Fibroblast of villous mesenchyme (primary cell): ENCODE measurements at places on chromosomes 7 and 10. TPM values are rescaled to one million over a fixed set of nuclear protein-coding genes. Genes with fewer than 3 reads are reported as not detected.

TMEM196 gene
- total RNA-seq: not detected in 2 replicates

GIMAP6 gene
- not detected in 2 replicates for total RNA-seq

NKX2-3 gene
- total RNA-seq: not detected in 2 replicates

GPNMB gene
- total RNA-seq: 60.9 and 93.7 TPM in 2 replicates

CYP26C1 gene
- total RNA-seq: not detected in 2 replicates

CPA2 gene
- total RNA-seq: 0.32 TPM in 1 of 2 replicates, not detected in the other

ZNF107 gene
- 2.3 and 3.9 TPM in 2 replicates for total RNA-seq

NRAP gene
- under 0.01 TPM in 1 of 2 replicates, not detected in the other for total RNA-seq

MTPN gene
- 138 and 158 TPM in 2 replicates for total RNA-seq

FAM25A gene
- not detected in 2 replicates for total RNA-seq

UROS gene
- total RNA-seq: 93.7 and 94.7 TPM in 2 replicates

IFIT1B gene
- under 0.01 TPM in 1 of 2 replicates, not detected in the other for total RNA-seq

GDF2 gene
- not detected in 2 replicates for total RNA-seq

EPHB6 gene
- total RNA-seq: 0.43 and 4.2 TPM in 2 replicates

GDF10 gene
- not detected in 2 replicates for total RNA-seq

SPDYE17 gene
- total RNA-seq: not detected in 2 replicates

CHN2 gene
- under 0.01 and 0.32 TPM in 2 replicates for total RNA-seq

TEX36 gene
- not detected in 2 replicates for total RNA-seq

NCF1 gene
- under 0.01 TPM in 1 of 2 replicates, not detected in the other for total RNA-seq

PRKAR1B gene
- total RNA-seq: 16.4 and 23.8 TPM in 2 replicates

SFTPA1 gene
- total RNA-seq: not detected in 2 replicates

RET gene
- 0.43 and 1.3 TPM in 2 replicates for total RNA-seq

EVX1 gene
- total RNA-seq: not detected in 2 replicates

SMC3 gene
- total RNA-seq: 19.3 and 23.3 TPM in 2 replicates
